ENCODE measurements at places on chromosomes 16 and 17. TPM values are rescaled to one million over a fixed set of nuclear protein-coding genes. Genes with fewer than 3 reads are reported as not detected.

DNA sequence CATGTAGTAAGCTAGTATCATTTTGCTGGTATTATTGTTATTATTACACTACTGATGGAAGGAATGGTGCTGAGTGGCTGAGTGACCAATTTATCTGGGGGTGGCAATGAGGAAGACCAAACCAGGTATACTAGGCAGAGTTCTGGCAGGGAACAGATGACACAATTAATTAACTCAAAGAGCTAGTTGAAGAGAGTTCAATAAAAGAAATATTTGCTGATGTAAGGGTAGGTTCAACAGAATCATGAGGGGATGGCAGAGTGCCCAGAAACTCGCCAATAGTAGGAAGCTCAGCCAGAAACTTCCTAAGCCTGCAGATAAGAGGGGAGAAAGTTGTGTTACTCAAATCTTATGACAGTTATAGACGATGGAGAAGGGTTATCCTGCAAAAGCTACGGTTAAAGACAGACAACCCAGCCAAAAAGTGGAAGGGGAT lies 352.5 kb downstream of the KCNJ2 start:
- no peaks in the 10 kb centered on the region for H3K27me3 ChIP-seq
- no peak overlapping the region for H3K4me3 ChIP-seq
- no peak overlapping the region for H3K27ac ChIP-seq
- no peaks in the 10 kb centered on the region for H3K36me3 ChIP-seq

CPHXL2 gene
- total RNA-seq, result not detected

STAT5A gene
- total RNA-seq, result 1.3 TPM

DNA sequence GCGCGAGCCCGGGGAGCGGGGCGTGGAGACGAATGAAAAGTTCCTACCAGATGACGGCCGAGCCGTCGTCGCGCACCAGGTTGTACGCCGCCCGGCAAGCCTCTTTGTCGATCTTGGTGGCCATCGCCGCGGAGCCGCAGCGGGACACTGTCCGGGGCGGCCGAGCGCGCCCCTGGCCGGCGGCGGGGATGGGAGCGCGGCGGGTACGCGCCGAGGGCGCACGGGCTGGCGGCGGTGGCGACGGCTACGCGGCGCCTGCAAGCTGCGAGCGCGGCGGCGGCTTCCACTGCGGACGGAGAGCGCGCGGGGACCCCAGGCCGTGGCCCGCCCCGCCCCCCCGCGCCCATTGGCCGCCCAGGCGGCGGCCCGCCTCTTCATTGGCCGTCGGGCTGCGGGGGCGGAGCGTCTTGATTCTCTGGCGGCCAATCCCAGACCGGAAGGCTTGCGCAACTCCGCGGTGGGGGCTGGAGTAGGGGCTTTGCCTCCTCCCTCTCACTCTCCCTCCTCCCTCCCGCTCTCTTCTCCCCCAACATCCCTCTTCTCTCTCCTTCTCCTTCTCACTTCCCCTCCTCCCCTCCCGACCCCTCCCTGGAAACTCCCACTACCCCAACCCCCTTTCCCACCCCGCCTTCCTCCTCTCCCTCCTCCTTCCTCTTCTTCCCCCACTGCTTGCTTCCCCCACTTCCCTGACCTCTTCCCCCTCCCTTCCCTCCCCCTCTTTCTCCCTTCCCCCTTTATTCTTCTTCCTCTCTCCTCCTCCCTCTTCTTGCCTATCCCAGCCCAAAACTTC lies at the start of gene COTL1:
Gene COTL1, minus strand, starts transcription at position 288 of the 790 bp plus-strand sequence. Its CDS starts 164 bp downstream, at position 124.
- peak within 1 kb of the TSS; percentile 97 for H3K27ac ChIP-seq
- H3K36me3 ChIP-seq, result peaks cover 22% of the 10 kb centered on the region
- H3K27me3 ChIP-seq, result no peaks in the 10 kb centered on the region
- peaks cover 27% of the 10 kb centered on the region for H3K4me1 ChIP-seq

- no peaks in the 10 kb centered on the region for H3K36me3 ChIP-seq
- no peak overlapping the region for H3K27ac ChIP-seq
- H3K4me1 ChIP-seq, result no peaks in the 10 kb centered on the region
- no peak overlapping the region for H3K4me3 ChIP-seq
- H3K27me3 ChIP-seq, result peaks cover 17% of the 10 kb centered on the region
Measured at GRCh38 chr17:7806587-7806986, 27.4 kb upstream of the KDM6B start.

- H3K4me1 ChIP-seq, result peaks cover 30% of the 10 kb centered on the region
- peaks cover 17% of the 10 kb centered on the region for H3K27me3 ChIP-seq
- no peak overlapping the region for H3K27ac ChIP-seq
- H3K4me3 ChIP-seq, result no peak overlapping the region
Measured at GRCh38 chr16:1993731-1994131, 4.0 kb downstream of the SYNGR3 start.

GRCh38 chr16:73321853-73322252 lies 273.9 kb upstream of the ZFHX3 start:
- no peaks in the 10 kb centered on the region for H3K4me1 ChIP-seq
- DNase-seq, result no peak
- H3K27me3 ChIP-seq, result peaks cover 9% of the 10 kb centered on the region
- H3K36me3 ChIP-seq, result no peaks in the 10 kb centered on the region

EFCAB5 gene
- total RNA-seq, result not detected

CDRT15 gene
- not detected for total RNA-seq

- peak; percentile 93 for DNase-seq
- H3K27me3 ChIP-seq, result no peaks in the 10 kb centered on the region
- no peaks in the 10 kb centered on the region for H3K36me3 ChIP-seq
Measured at GRCh38 chr16:87963400-87963799, 12.2 kb downstream of the BANP start.

GRCh38 chr16:66103211-66103610 lies 263.3 kb upstream of the CDH5 start:
- no peaks in the 10 kb centered on the region for H3K36me3 ChIP-seq
- peaks cover under 1% of the 10 kb centered on the region for H3K27me3 ChIP-seq
- peak; percentile 58 for DNase-seq
- peaks cover 6% of the 10 kb centered on the region for H3K4me1 ChIP-seq

DNA sequence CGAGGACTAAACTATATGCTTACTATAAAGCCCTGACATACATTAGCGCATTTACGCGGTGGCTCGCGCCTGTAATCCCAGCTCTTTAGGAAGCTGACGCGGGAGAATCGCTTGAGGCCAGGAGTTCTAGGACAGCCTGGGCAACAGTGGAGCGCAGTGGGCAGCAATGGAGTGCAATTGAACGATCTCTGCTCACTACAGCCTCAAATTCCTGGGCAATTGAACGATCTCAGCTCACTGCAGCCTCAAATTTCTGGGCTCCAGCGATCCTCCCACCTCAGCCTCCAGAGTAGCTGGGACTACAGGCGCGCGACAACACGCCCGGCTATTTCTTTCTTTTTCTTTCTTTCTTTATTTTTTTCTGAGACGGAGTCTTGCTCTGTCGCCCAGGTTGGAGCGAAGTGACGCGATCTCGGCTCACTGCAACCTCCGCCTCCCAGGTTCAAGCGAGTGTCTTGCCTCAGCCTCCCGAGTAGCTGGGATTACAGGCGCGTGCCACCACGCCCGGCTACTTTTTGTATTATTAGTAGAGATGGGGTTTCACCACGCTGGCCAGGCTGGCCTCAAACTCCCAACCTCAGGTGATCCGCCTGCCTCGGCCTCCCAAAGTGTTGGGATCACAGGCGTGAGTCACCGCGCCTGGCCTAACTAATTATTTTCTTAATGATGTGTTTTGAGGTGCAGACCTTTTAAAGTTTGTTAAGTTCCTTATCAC lies 506 bp upstream of the COG7 start:
- no peaks in the 10 kb centered on the region for H3K36me3 ChIP-seq
- H3K4me1 ChIP-seq, result no peaks in the 10 kb centered on the region
- DNase-seq, result no peak
- H3K4me3 ChIP-seq, result peak overlapping the region; percentile 92
- no peaks in the 10 kb centered on the region for H3K27me3 ChIP-seq

DNA sequence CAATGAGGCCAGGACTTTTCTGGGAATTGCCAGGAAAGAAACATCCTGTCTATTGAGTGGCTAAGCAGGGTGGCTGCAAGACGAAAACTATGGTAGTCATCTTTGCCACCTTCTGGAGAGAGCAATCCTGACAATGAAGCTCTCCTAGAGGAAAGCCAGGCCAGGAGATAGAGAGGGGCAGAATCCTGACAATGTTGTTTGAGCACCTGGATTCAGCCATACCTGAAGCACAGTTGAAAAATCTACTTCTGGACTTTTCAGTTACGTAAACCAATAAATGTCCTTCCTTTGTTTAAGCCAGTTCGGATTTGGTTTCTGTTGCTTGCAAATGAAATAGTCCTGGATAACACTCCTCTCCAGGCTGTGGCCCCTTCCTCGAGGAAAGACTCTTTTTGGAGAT lies 9.4 kb downstream of the P2RX1 start:
- H3K4me1 ChIP-seq, result no peaks in the 10 kb centered on the region
- H3K4me3 ChIP-seq, result no peak overlapping the region
- peaks cover 2% of the 10 kb centered on the region for H3K27me3 ChIP-seq
- no peak for DNase-seq
- no peaks in the 10 kb centered on the region for H3K36me3 ChIP-seq

DNA sequence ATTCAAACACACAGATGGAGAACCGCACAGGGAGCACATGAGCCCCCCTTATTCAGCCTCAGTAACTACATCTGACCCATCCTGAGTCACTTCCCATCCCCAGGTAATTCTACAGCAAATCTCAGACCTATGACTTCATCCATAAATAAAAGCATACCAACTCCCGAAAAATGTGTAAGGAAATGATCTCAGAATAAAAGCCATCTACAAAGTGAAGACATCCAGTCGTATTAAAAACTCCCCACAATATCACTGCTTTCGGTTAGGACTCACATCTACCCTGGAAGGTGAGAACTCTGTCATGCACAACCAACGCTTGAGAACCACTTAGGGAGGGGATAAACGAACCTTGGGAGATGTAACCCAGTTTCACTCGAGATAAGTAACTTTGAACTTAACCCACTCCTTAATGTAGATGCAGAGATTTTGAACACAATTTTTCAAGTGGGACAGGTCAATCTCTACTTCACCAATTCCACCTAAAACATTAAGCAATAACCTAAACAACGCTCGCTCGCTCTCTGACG lies 1.3 kb downstream of the USP36 start:
- H3K36me3 ChIP-seq, result peaks cover 31% of the 10 kb centered on the region
- H3K4me3 ChIP-seq, result peak overlapping the region; percentile 81
- H3K4me1 ChIP-seq, result peaks cover 11% of the 10 kb centered on the region

CDRT15L2 gene
- not detected for total RNA-seq

MYO15A gene
- total RNA-seq, result 0.18 TPM

DNA sequence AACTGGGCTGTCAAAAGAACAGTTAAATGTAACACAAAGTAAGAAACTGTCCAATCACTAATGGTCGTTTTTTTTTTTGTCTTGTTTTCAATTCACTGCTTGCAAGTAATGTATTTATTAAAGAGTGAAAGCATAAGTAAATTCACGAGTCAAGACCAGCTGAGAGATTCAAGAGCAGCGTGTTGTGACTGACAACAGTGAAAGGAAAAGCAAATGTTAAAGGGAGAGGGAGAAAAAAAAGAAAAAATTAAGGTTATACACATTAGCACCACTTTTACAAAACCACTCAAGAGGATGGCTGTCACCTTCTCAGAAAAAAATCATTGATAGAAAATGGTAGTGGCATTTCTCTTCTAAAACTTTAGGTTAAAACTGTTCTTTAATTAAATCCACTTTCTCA lies 36.1 kb downstream of the GPATCH8 start:
- H3K36me3 ChIP-seq, result peaks cover 6% of the 10 kb centered on the region
- peaks cover 5% of the 10 kb centered on the region for H3K4me1 ChIP-seq
- no peak overlapping the region for H3K4me3 ChIP-seq
- no peak overlapping the region for H3K27ac ChIP-seq
- DNase-seq, result no peak

DNA sequence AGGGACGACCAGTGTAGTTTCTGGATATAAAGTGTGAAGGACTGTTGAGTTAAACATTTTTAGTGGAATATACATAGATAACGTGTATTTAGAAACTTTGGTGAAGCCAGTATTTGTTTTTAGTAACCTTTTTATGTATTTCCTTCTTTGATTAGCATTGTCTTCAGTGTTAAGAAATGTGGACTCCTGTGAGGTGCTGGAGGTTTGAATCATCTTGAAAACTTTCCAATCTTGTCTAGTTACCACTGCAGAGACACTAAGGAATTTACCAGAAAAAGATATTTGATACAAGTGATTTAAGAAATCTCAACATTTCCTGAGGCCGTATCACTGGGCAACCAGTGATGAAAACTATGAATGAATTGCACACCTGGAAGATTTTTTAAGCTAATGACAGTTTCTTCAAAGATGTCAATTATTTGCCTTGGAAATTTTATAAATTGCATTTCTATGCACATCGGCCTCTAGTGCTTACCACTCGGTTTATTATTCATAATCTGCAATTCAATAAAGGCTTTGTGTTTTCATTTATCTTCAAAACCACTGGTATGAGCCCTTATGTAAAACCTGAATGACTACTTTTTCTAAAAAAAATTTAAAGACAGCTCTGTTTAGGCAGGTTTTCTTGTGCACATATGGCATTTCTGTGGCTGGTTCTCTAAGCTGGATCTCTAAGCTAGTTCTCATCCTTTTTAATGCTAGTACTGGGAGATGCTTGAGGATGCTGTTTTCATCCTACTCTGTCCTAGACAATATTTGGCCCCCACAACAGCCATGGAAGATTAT lies 31.4 kb upstream of the ADCY7 start:
- H3K27me3 ChIP-seq, result peaks cover 5% of the 10 kb centered on the region
- H3K36me3 ChIP-seq, result no peaks in the 10 kb centered on the region
- DNase-seq, result peak; percentile 67
- no peak overlapping the region for H3K27ac ChIP-seq
- H3K4me3 ChIP-seq, result no peak overlapping the region
- H3K4me1 ChIP-seq, result peaks cover 11% of the 10 kb centered on the region

GRCh38 chr17:11779892-11780291 lies 181.6 kb downstream of the DNAH9 start:
- H3K4me1 ChIP-seq, result no peaks in the 10 kb centered on the region
- no peaks in the 10 kb centered on the region for H3K27me3 ChIP-seq
- H3K4me3 ChIP-seq, result no peak overlapping the region
- H3K36me3 ChIP-seq, result no peaks in the 10 kb centered on the region
- no peak for DNase-seq

DNA sequence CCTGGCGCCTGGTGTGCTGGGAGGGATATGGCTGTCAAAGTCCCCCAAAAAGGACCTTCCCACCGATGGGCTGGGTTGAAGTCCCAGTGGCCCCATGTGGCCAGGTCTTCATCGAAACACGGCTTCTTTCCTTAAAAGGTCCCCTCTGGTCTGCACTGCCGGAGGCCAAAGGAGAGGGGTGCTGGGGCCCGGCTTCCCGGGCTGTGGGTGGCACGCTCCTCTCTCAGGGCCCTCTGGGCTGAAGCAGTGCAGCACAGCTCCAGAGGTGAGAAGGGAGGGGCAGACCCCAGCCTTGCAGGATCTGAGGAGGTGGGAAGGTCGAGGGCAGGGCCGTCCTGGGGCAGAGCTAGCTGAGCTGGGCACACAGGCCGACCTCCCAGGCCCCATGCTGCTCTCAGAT lies 6.7 kb downstream of the NPTX1 start:
- H3K4me3 ChIP-seq, result no peak overlapping the region
- peaks cover under 1% of the 10 kb centered on the region for H3K27me3 ChIP-seq
- H3K4me1 ChIP-seq, result no peaks in the 10 kb centered on the region
- peaks cover 6% of the 10 kb centered on the region for H3K36me3 ChIP-seq

GRCh38 chr16:64964126-64964540 lies 157.7 kb downstream of the CDH11 start:
- H3K36me3 ChIP-seq, result peaks cover 14% of the 10 kb centered on the region
- no peaks in the 10 kb centered on the region for H3K4me1 ChIP-seq
- peak; percentile 86 for DNase-seq
- H3K4me3 ChIP-seq, result no peak overlapping the region

GRCh38 chr16:57301126-57301817 lies 16.8 kb upstream of the PLLP start:
- no peaks in the 10 kb centered on the region for H3K36me3 ChIP-seq
- DNase-seq, result no peak
- H3K4me1 ChIP-seq, result peaks cover 3% of the 10 kb centered on the region
- peaks cover 13% of the 10 kb centered on the region for H3K27me3 ChIP-seq
- H3K4me3 ChIP-seq, result no peak overlapping the region
- no peak overlapping the region for H3K27ac ChIP-seq

TSPOAP1 gene
- total RNA-seq, result 0.90 TPM

PRDM7 gene
- not detected for total RNA-seq
